ENCODE measurements at places on chromosomes 2 and 18.

GRCh38 chr18:32302806-32303205 lies 113.0 kb downstream of the MEP1B start:
- no peak for DNase-seq

DNA sequence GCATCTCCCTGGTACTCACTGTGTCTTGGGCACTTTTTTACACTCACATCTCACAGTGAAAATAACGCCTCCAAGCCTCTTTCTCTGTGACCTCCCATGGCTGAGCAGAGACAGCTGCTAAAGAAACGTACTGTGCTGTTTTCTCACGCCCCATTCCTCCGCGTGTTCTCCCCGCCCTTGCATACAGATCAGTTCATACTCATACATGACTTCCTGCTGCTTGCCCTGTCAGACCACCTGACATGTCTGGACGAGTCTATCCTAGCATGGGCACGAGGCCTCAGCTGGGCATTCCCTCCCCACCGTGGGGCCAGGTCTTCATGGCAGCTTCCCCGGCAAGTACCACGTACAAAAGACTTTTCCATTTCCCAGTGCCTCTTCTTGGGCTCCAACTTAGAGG lies 21.2 kb upstream of the IL1A start:
- no peak for DNase-seq

- peak; percentile 46 for DNase-seq
These were observed 3.2 kb downstream of the TSHZ1 start for GRCh38 chr18:75213611-75214331.

GRCh38 chr18:36808681-36809080 lies 20.1 kb downstream of the TPGS2 start:
- DNase-seq = peak; percentile 91

DNA sequence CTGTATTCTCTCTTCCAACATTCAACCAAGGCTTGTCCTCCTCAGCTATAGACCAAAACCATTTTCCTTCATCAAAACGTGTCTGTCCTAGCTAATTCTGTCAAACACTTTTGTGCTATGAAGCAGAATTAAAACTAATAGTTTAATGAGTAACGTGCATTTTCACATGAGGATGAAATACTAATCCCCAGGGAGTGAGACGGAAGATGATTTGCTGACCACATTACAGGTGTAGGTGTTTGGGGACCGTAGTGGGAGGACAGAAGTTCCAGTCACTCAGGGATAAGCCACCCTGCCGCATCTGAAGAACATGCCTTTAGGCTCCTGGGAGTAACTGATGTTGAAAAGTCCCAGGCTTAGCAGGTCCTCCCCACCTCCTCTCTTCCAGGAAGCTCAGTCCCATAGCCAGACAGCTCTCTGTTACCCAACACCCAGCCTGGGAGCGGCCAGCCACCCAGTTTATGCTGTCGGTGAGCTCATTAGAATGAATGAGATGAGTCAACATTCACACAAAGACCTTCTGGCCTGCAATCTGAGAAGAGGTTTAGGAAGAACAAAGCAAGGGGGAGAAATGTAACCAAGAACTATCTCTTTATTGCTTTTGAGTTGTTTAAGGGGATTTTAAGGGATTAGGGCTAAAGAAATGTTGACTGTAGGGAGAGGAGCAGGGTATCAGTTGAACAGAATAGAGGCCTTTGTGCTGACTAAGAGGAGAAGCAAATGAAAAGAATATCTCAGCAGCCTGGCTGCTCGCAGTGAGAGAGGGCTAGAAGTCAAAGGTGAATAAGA lies 122.5 kb downstream of the FOXI3 start:
- DNase-seq = peak; percentile 13

- peak; percentile 74 for DNase-seq
These were observed 3.0 kb upstream of the ASB1 start for GRCh38 chr2:238423561-238424312.

DNA sequence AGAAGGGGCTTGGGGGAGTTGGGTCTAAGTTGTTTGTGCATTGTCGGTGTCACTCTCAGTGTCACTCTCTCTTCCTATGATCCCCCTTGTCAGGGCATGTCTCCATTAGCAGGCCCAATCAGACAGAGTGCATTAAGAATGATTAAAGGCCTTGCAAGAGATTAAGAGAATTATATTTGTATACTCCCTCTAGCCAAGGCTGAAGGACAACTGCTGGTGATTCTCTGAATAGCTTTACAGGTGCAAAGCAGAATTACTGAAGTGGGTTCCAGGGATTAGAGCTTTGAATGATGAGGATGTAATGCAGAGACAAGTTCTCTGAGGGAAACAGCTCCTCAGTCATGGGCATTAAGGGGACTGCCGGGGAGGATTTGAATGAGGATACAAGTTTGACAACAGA lies 104.8 kb upstream of the LGALSL start:
- no peak for DNase-seq
